ENCODE measurements at places on chromosomes 13 and 19.

DNA sequence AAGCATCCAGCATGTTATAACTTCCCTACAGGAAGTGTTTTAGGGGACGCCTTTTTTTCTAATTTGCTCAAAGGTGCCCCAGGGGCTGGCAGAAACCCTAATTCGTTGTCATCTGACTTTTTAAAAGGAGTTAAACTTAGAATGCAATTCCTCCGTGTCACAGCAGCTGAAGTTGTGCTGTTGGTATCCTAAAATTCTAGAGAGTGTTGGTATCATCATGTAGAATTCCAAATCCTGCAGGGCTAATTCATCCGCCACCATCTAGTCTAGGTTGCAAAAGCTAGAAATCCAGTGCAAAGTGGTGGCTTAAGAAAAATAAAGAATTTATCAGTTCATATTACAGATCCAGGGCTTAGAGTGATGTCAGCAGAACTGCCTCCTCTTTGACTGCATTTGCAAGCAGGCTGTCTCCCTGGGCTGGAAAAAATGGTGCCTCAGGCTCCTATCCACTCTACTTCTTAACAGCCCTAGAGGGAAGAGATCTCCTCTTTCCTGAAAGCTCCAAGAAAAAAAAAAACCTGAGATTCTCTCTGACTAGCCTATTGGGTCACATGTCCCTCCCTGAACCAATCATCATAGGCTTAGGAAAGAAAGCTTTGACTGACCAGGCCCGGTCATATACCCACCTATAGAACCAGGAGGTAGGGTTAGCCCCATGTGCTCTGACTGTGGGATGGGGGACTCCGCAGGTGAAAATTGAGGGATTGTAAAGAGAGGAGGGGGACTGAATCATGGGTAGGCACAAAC, 73.0 kb downstream of the MAP4K1 start:
- DNase-seq = peak; percentile 22

DNA sequence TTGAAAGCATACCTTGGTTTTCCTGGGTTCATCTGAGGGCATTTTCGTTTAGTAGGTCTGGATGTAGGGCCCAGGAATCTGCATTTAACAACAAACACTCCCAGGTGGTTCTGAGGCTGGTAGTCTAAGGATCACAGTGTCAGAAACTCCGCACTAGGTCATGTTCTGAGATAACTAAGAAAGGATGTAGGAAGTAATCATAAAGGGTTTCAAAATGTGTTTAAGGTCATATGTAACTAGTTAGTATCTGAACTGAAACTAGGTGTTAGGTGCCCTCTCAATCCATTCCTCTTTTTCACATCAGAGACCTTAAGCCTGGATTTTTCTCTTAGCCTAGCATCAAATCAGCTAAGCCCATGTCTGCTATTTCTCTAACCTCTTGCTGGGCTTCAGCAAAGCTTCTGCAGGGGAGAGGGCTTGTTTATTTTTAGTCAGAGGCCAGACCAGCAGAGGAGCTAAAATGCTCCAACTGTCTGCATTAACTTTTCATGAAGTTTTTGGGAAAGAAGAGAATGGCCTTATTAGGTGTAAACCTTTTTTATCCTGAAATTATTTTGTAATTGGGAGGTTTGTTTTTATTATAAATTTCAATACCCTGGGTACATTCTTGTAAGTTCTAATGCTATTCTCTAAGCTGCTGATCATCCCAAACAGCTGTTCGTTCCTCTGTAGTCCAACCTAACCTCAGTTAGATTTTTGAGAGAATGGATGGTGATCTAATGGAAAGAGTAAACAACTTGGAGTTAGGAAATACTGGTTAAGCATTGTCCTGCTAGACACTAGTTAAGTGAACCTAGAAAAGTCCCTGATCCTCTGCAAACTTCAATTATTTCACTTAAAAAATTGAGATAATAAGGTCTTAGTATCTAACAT, 262.8 kb upstream of the RFC3 start:
- DNase-seq = no peak

GRCh38 chr13:76677043-76677442, 209.2 kb downstream of the KCTD12 start:
- DNase-seq = peak; percentile 64

DNA sequence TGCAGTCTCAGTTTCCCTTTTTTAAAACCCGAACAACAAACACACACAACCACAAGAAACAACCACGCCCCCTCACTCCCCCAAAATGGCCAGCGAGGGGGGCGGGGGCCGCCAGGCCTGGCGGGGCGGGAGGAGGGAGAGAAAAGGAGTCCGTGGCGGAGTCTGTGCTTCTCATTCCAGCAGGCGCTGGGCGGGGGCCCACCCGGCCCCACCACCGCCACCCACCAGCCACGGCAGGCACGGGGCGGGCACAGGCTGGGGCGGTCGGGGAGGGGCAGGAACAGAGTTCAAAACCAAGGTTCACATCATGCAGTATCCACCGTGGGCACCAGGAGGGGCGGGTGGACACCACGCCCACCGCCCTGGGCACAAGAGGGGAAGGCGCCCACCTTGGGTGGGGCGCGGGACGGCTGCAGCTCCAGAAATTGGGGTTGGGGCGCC, 12.9 kb downstream of the DPF1 start:
- no peak for DNase-seq

GRCh38 chr19:14615623-14616022, 32.7 kb downstream of the CLEC17A start:
- DNase-seq = no peak

DNA sequence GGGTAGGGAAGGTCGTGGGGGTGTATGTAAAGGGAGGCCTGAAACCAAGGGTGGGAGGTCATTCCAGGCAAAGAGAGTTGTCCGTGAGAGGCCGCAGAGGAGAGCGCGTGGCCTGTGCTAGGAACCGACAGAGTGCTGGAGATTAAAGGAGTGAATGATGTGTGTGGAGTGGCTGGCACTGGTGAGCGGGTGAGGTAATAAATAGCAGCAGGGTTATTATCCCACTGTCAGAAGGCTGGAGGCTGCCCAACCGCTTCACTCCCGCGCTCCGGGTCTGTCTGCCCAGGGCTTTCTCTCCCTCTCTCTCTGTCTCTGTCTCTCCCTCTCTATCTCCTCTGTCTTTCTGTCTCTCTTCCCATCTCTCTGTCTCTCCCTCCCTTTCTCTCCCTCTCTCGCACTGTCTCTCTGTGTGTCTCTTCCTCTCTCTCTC, 17.4 kb downstream of the ZNF579 start:
- no peak for DNase-seq

GRCh38 chr13:73715911-73716510, 418.2 kb downstream of the KLF12 start:
- no peak for DNase-seq

GRCh38 chr13:51823863-51824262, 19.9 kb upstream of the DHRS12 start:
- DNase-seq = no peak

GRCh38 chr13:75467040-75467728, 14.8 kb downstream of the TBC1D4 start:
- DNase-seq = no peak

GRCh38 chr19:10112895-10113591, 1.6 kb downstream of the P2RY11 start:
- no peak for DNase-seq

DNA sequence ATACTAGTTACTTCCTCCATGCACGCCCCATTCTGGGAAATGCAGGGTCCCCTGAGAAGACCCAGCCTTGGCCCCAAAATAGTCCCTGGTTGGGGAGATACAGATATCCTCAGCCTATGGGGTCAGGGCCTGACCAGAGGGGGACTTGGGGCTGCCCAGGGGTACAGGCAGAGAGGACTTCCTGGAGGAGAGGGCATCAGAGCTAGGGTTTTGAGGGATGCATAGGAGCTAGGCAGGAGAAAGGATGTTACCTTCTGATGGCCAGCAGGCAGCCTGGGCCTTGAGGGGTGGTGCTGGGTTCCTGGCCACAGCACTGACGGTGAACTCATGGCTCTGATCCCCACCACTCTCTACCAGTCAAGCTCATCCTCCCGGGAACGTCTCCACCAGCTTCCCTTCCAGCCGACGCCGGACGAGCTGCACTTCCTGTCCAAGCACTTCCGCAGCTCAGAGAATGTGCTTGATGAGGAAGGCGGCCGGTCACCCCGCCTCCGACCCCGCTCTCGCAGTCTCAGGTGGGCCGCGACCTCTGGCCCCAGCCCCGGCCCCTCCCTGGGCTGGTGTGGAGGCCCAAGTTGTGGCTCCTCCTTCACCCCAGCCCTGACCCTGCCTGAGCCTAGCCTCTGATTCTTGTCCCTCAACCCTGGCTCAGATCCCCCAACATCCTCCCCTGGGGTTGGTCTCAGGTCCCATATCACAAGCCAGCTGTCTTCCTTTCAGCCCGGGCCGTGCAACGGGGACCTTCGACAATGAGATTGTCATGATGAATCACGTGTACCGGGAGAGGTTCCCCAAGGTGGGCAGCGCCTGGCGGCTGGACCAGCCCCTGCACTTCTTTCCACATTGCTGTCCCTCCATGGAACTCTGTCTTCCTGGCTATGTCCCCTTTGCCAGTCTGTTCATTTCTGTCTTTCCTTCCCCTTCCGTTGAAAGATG, 25.6 kb downstream of the MAST3 start:
- DNase-seq = no peak

DNA sequence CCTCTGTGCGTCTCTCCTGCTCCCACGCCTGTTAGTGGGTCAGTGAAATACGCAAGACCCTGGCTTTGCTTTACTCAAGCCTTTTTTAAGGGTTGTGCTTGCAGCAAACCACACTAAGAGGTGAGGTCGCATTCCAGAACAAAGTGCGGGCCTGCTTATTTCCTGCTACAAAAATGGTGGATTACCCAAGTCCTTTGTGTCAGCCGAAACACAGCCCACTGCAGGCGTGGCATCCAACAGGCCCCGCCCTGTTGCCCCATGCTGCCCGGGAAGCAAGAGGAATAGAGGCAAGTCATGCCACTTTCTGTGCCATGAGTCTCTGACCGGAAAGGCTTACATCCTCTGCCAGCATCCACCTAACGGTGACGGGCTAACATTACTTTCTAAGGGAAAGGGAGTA, 7.7 kb upstream of the IRS2 start:
- DNase-seq = no peak

GRCh38 chr19:5358173-5358800, 17.7 kb upstream of the PTPRS start:
- DNase-seq = no peak

GRCh38 chr19:2524840-2525723, 49.2 kb downstream of the GADD45B start:
- DNase-seq = no peak

- no peak for DNase-seq
Observed at GRCh38 chr19:35533822-35534392, 651 bp downstream of the GAPDHS start.

GRCh38 chr13:25886438-25887214, 165.2 kb downstream of the SHISA2 start:
- DNase-seq = peak; percentile 65

GRCh38 chr19:5864013-5864720, 6.2 kb downstream of the FUT5 start:
- DNase-seq = no peak

DNA sequence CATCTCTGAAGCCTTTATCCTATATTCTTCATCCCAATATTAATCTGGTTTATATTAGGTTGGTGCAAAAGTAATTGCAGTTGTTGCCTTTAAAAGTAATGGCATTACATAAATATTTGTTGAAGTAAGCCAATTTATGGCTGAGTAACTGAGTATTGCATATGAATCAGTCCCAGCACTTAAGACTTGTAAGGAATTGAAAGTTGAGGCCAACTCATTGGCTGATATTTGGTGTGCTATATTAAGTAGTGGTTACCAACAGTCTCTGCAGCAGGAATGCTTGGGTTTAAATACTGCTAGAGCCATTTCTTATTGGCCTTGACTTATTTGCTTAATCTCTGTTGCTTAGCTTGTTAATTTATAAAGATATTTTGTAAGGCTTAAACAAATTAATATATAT, 460.7 kb downstream of the GPC6 start:
- DNase-seq = no peak

DNA sequence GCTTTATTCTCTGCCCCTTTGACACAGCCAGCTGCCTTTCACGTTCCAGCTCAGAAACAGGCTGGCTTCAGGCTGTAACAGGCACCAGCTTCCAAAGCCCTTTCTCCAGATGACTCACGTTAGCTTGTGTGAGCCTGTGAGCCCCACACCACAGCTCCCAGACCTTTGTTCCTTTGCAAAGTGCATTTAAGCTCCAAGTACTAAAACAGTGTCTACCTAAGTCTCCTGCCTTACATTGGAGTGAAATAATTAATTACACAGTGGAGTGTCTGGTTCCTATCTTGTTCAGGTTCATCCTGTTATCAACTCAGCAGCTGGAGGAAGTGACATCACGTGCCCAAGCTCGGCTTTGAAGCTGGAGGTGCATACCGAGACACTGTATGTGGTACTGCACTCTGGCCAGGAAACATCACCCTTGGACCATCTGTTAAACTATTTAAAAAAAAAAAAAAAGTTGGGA, 475.8 kb downstream of the FOXO1 start:
- DNase-seq = peak; percentile 41

- no peak for DNase-seq
Observed at GRCh38 chr13:98970330-98970729, 7.5 kb downstream of the DOCK9 start.

GRCh38 chr13:111130116-111130508, 15.0 kb downstream of the ARHGEF7 start:
- no peak for DNase-seq

DNA sequence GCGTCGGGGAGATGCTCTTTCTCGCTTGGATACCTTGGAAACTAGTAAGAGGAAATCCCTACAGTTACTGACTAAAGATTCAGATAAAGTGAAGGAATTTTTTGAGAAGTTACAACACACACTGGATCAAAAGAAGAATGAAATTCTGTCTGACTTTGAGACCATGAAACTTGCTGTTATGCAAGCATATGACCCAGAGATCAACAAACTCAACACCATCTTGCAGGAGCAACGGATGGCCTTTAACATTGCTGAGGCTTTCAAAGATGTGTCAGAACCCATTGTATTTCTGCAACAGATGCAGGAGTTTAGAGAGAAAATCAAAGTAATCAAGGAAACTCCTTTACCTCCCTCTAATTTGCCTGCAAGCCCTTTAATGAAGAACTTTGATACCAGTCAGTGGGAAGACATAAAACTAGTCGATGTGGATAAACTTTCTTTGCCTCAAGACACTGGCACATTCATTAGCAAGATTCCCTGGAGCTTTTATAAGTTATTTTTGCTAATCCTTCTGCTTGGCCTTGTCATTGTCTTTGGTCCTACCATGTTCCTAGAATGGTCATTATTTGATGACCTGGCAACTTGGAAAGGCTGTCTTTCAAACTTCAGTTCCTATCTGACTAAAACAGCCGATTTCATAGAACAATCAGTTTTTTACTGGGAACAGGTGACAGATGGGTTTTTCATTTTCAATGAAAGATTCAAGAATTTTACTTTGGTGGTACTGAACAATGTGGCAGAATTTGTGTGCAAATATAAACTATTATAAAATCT, 2.7 kb upstream of the KCNRG start:
- DNase-seq = no peak

DNA sequence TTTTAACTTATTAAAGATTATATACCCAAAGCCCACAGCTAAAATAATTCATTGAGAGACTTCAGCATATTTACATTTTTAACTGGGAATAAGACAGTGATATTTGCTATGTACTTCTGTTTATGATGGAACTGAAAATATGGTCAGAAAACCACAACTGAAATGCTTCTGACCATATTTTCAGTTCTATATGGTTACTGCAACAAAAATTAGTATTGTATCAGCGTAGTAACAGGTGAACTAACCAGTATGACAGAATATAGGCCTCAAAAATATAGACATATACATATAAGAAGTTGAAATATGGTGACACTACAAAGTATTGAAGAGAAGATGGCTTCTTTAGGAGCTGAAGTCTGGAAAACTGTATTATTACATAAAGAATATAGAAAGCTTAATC, 857.4 kb downstream of the OLFM4 start:
- DNase-seq = no peak

- DNase-seq = no peak
Observed at GRCh38 chr19:54608792-54609191, 15.4 kb downstream of the LILRA1 start.

- no peak for DNase-seq
Observed at GRCh38 chr19:48495396-48495795, 16.2 kb downstream of the LMTK3 start.

Data from astrocyte of the cerebellum (primary cell).